ENCODE measurements at places on chromosomes 3 and 15.

- DNase-seq, result no peak
Observed at GRCh38 chr3:171847133-171847532, 4.0 kb downstream of the TMEM212 start.

DNA sequence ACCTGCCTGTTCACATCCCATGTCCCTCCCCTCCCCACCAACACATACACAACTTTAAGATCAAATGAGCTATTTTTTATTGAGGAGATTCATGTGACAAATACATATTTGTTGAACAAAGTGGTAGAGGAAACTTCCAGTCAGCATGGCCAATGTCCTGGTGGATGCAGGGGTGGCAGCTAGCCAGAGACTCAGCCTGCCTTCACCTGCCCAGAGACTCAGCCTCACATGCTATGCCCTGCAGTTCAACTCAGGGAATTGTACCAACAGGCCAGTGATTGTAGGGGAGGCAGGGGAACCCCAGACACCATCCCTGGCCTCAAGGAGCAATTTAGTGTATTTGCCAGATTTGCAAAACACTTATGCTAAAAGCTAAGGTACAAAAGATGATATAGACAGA, 136.6 kb downstream of the OPA1 start:
- no peak for DNase-seq

DNA sequence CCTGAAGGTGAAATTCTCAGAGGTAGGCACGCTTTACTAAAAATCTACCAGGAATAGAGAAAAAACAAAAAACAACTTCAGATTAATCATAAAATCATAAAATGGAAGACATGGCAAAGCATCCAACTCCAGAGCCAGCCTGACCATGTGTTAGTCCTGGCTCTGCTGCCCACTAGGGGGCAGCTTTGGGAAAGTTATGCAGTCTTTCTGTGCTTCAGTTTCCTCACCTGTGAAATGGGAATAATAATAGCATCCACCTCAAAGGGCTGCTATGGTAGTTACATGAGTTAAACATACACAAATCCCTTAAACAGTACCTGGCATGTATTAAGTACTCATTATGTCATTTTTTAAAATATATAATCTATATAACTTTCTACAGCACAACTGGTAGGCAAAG, 52.3 kb downstream of the WNT5A start:
- DNase-seq, result no peak

DNA sequence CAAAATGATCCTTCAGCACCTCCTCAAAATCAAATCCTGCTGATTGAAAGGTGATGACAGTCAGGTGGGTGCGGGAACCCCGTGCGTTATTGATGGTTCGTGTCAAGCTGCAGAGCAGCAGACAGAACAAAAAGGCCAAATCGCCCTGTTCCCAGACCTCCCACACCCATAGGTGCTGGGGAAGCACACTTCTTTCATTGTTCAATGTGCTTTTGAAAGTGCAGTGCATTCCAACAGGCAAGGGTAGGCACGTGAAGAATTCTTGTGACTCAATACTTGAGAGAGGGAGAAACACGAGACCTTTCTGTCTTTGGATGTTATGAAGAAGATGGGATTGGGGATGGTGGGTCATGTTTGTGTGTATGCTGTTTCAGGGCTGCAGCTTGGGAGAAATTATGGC, 514.0 kb downstream of the MCTP2 start:
- DNase-seq, result no peak

DNA sequence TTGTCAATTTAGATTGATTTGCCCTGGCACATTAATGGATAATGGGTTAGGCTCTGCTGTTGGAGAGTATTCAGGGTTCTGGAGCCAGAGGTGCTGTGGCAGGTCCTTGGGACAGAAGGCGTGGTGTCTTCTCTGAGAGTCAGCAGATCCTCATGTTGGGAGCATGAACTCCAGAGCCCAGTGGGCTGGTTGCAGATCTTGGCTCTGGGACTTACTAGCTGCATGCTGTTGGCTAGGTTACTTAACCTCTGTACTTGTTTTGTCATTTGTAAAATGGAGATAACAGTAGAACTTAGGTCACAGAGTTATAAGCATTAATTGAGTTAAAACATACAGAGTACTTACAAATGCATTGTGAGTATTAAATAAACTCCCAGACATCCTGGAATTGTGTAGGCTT, 77.6 kb downstream of the CCK start:
- DNase-seq, result no peak

DNA sequence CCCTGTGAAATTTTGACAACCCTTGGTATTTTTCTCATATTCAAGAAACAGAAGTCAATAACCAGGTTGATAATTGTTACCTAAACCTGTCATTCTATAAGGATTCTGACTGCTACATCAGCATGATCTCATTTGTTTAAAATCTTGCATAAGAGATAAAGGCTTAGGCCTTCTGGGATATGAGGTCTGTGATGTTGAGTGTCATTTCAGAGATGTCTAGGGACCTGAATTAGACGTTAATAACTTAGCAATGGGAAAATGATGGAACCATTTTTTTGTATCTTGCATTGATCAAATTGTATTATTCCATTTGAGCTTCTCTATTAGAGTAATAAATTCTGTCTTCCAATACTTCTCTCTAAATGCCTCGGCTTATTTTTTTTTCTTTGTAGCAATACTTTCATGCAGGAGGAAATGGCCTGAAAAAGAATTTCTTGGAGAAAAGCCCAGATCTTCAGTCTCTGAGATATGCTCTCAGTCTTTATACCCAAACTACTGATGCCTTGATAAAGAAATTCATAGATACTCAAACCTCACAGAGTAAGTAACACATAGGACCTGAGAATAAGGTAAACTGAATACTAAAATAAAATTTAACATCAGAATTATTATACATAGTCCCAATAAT, 589.3 kb downstream of the UNC13C start:
- no peak for DNase-seq

GRCh38 chr3:88986834-88987233, 120.6 kb upstream of the EPHA3 start:
- no peak for DNase-seq

DNA sequence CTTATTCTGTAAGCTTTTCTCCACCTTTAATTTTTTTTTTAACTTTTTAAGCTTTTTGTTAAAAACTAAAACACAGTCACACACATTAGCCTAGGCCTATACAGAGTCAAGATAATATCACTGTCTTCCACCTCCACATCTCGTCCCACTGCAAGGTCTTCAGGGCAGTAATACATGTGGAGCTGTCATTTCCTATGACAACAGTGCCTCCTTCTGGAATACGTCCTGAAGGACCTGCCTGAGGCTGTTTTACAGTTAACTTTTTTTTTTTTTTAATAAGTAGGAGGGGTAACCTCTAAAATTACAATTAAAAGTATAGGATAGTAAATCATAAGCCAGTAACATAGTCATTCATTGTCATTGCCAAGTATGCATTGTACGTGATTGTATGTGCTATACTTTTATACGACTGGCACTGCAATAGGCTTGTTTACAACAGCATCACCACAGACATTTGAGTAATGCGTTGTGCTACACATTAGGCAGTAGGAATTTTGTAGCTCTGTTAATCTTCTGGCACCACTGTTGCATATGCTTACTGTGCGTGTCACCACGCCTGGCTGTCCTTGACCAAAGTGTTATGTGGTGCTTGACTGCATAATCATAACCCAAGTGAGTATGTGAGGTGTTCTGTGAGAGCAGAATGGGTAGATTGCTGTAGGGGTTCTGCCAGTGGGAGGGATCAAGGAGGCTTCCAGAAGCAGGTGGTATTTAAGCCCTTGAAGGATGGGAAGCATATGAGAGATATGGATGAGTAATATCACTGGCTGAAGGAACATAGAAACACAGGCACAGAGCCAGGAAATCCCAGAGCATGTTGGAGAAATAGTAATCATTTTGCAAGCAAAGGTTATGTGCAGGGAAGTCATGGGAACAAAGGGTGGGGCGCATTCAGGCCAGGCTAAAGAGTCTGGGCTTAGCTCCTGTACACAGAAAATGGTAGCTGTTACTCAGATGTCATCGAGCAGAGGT, 18.3 kb downstream of the FBXO22 start:
- peak; percentile 31 for DNase-seq

DNA sequence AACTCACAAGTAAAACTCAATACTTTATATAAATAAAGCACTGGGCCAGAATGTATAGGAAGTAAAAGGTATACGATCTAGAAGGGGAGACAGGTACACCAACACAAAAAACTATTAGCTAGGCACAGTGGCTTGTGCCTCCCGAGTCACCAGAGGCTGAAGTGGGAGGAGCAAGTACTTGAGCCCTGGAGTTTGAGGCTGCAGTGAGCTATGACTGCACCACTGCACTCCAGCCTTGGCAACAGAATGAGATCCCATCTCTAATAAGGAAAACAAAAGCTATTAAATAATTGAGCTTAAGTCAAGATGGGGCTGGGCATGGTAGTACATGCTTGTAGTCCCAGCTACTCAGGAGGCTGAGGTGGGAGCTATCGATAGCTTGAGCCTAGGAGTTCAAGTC, 17.0 kb downstream of the PIK3CB start:
- no peak for DNase-seq

DNA sequence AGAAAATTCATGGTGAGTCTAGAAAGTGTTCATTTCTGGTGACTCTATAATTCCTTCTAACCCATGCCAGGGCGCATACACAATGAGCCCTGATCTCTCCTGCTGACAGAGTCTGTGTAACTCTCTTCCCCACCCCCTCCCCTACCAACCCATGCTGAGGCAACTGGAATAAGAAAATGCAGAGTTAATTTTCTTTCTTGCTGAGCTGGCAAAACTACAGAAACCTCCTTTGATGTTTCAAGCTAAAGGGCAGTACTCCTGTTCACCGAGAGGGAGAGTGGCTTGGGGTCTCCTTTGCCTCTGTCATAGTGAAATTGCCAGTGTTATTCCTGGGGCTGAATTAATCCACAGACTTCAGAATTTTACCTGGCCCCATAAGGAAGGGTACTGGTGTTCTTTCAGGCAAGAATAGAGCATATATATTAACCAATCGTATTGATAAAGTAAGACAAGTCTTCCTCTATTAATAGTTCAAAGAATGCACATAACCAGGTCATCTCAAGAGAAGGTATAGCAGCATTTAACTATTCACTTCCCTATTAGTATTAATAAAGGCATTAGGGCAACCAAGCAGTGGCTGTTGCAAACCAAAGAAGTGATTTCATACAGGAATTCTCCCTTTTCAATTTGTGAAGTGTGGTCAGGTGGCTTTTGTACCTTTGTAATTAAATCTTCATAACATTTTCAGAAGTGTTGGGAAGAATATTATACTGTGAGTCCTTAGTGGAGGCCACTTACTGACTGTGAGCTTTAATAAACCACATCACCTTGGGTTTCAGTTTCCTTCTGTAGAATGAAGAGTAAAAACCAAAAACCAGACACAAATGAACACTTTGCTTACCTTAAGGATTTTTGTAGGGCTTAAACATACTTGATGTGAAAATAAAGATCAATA, 4.1 kb downstream of the GAP43 start:
- no peak for DNase-seq

Measured in CD4-positive, alpha-beta memory T cell (primary cell).